ENCODE measurements at places on chromosomes 3 and 15. TPM values are rescaled to one million over a fixed set of nuclear protein-coding genes. Genes with fewer than 3 reads are reported as not detected.

- H3K36me3 ChIP-seq = no peaks in the 10 kb centered on the region
- DNase-seq = no peak
- H3K4me1 ChIP-seq = no peaks in the 10 kb centered on the region
- H3K4me3 ChIP-seq = no peak overlapping the region
- H3K27ac ChIP-seq = no peak overlapping the region
These were observed 63.0 kb upstream of the SIAH2 start for GRCh38 chr3:150825916-150826377.

GRCh38 chr3:36032180-36033047 is 347.9 kb upstream of the STAC start:
- no peak overlapping the region for H3K4me3 ChIP-seq
- H3K27me3 ChIP-seq = no peaks in the 10 kb centered on the region
- DNase-seq = no peak
- no peak overlapping the region for H3K27ac ChIP-seq
- no peaks in the 10 kb centered on the region for H3K36me3 ChIP-seq

Gene CCNDBP1
- total RNA-seq = 79.7 TPM

Gene ZNF620
- total RNA-seq = 6.9 TPM

- no peak overlapping the region for H3K4me3 ChIP-seq
- no peaks in the 10 kb centered on the region for H3K36me3 ChIP-seq
- no peak overlapping the region for H3K27ac ChIP-seq
- DNase-seq = no peak
These were observed 59.2 kb downstream of the EPHB1 start for GRCh38 chr3:134854254-134854653.

- H3K4me1 ChIP-seq = no peaks in the 10 kb centered on the region
- no peaks in the 10 kb centered on the region for H3K36me3 ChIP-seq
- no peak for DNase-seq
- H3K4me3 ChIP-seq = no peak overlapping the region
- no peaks in the 10 kb centered on the region for H3K27me3 ChIP-seq
- H3K27ac ChIP-seq = no peak overlapping the region
These were observed 76.8 kb upstream of the SOX14 start for GRCh38 chr3:137687181-137687879.

Gene CHRM5
- not detected for total RNA-seq

Gene TEX9
- 5.7 TPM for total RNA-seq

Gene STAC
- total RNA-seq = 0.68 TPM

DNA sequence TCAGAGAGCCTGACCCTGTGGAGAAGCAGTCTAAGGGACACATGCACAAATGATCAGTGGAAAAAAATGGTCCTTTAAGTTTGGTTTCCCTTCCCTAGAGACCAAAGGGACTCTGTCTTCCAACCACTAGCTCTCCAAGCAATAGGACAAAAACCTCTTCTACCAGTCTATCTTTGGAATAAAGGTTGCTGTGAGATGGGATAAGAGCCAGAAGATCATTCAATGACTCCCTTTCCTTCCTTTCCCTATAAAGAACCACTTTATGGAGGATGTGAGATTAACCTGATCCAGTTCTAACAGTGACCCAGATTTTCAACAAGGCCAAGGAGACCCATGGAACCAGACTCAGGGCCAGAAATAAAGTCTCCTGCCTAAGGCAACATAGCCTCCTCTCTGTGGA is 74.8 kb downstream of the DHX30 start:
- H3K36me3 ChIP-seq = peaks cover 49% of the 10 kb centered on the region
- no peaks in the 10 kb centered on the region for H3K27me3 ChIP-seq
- no peak for DNase-seq
- no peak overlapping the region for H3K27ac ChIP-seq
- no peak overlapping the region for H3K4me3 ChIP-seq
- H3K4me1 ChIP-seq = peaks cover 14% of the 10 kb centered on the region

GRCh38 chr3:176961916-176962315 is 235.4 kb downstream of the TBL1XR1 start:
- H3K4me3 ChIP-seq = no peak overlapping the region

Gene GCNT3
- total RNA-seq = 0.51 TPM

Gene PML
- total RNA-seq = 79.5 TPM

DNA sequence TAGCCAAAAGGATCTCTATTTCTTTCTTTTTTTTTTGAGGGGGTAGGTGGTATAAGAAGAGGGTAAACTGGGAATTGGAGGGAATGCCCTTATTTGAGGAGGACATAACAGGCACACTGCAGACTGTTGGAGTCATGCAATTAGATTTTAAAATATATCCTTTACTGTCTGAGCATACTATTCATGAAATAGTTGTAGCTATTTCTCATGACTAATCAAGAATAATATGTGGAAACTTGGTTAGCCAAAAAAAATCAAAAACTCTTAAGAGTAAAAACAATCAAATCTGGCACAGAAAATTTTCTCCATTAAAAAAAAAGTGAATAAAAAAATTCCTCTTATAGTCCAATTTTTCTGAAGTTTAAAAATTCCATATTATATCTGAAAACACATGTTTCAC is 174.9 kb downstream of the SCAPER start:
- DNase-seq = no peak
- H3K27me3 ChIP-seq = no peaks in the 10 kb centered on the region
- no peak overlapping the region for H3K4me3 ChIP-seq
- peaks cover 13% of the 10 kb centered on the region for H3K36me3 ChIP-seq
- H3K27ac ChIP-seq = no peak overlapping the region

DNA sequence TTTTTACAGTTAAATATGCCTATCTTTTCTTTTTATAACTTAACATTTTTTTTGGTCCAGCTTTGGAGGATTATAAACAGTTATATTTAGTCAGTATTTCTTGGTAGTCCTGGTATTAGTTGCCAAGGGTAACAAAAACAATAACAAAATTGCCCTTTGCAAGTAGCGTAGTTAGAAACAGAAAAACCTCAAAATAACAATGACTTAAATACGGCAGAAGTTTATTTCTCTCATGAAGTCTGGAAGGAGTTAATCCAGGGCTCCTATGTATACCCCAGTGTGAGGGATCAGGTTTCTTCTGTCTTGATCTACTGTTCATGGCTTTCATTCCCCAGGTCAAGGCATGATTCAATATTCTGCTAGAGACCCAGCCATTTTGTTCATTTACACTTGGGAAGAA is 14.1 kb upstream of the MYH15 start:
- no peak overlapping the region for H3K4me3 ChIP-seq
- peaks cover 7% of the 10 kb centered on the region for H3K4me1 ChIP-seq
- no peaks in the 10 kb centered on the region for H3K27me3 ChIP-seq
- H3K27ac ChIP-seq = no peak overlapping the region
- H3K36me3 ChIP-seq = no peaks in the 10 kb centered on the region

GRCh38 chr15:76161153-76162035 is 101.6 kb downstream of the TMEM266 start:
- peaks cover 15% of the 10 kb centered on the region for H3K4me1 ChIP-seq
- H3K4me3 ChIP-seq = no peak overlapping the region
- H3K27me3 ChIP-seq = no peaks in the 10 kb centered on the region
- H3K36me3 ChIP-seq = no peaks in the 10 kb centered on the region
- no peak overlapping the region for H3K27ac ChIP-seq
- no peak for DNase-seq

DNA sequence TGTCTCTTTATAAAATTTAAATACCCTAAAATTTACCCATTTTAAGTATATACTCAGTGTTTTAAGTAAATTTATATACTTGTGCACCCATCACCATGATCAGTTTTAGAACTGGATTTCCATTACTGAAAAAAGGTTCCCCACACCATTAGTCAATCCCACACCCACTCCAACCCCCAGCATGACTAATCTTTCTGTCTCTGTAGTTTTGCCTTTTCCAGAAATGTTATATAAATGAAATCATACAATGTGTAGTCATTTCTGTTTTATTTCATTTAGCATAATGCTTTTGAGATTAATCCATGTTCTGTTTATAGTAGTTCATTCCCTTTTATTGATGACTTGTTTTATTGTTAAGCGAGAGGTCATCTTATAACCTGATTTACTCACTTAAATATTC is 66.1 kb upstream of the LIMD1 start:
- no peaks in the 10 kb centered on the region for H3K27me3 ChIP-seq
- H3K36me3 ChIP-seq = peaks cover 21% of the 10 kb centered on the region
- H3K27ac ChIP-seq = no peak overlapping the region
- no peak for DNase-seq
- no peaks in the 10 kb centered on the region for H3K4me1 ChIP-seq

DNA sequence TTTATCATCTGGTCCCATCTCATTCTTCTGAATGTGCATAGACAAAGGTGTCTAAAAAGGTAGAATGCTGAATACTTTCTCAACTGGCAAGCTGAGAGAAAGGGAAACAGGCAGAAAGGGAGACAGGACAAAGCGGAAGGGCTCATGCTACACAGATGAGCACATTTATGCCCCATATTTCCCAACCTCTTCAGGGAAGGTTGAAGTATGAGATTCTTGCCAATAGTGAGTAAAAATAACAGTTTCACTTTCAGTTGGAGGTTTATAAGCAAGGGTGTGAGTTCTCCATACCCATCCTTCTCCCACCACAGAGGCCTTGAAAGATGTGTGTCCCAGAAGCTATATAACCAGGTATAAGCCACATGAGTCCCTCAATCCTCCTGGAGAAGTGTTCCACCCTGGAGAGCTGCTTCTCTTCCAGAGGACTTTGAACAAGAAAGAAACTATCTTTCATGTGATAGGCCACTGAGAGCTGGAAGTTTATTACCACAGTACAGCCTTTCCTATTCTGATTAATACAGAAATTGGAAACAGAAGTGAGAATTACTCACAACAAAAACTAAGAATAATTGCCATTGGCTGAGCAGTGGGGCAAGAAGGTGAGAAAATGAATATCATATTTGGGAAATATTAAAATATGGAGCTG is 709.4 kb upstream of the NR2F2 start:
- H3K4me3 ChIP-seq = no peak overlapping the region
- no peak for DNase-seq
- no peak overlapping the region for H3K27ac ChIP-seq
- H3K4me1 ChIP-seq = no peaks in the 10 kb centered on the region

Gene CMTM8
- 2.2 TPM for total RNA-seq

DNA sequence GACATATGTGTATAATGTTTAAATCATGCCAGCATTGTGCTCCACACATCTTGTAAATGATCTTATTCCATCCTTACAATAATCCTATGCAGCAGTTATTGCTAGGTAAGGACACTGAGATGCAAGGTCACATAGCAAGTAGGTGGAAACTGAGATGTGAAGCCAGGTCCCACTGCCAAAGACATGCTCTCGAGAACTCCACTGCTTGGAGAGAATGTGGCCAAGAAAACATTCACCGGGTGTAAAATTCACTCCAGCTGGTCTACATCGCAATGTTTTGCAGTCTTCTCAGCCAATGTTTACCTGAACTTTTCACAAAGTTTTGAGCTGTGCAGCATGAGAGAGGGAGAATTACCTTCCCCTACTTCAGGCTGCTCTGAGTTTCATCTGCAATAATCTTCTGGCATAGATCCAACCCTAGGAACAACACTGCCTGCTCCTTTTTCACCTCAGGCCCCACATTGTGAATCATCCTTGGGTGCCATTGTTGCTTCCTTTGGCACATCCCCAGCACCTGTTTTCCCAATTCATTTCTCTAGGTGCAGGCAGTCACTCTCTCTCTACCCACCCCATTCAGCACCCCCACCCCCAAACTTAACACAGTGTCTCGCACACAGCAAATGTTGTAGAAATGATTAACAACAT is 53.5 kb upstream of the PRTG start:
- DNase-seq = no peak
- H3K27ac ChIP-seq = no peak overlapping the region
- no peaks in the 10 kb centered on the region for H3K4me1 ChIP-seq
- no peaks in the 10 kb centered on the region for H3K27me3 ChIP-seq
- no peaks in the 10 kb centered on the region for H3K36me3 ChIP-seq
- no peak overlapping the region for H3K4me3 ChIP-seq

Gene TYRO3
- total RNA-seq = 36.2 TPM

- H3K27me3 ChIP-seq = peaks cover 61% of the 10 kb centered on the region
- no peak for DNase-seq
- no peak overlapping the region for H3K27ac ChIP-seq
- no peaks in the 10 kb centered on the region for H3K36me3 ChIP-seq
- no peak overlapping the region for H3K4me3 ChIP-seq
These were observed 193.3 kb upstream of the SLCO3A1 start for GRCh38 chr15:91660174-91660649.

- no peaks in the 10 kb centered on the region for H3K4me1 ChIP-seq
- no peaks in the 10 kb centered on the region for H3K27me3 ChIP-seq
- H3K36me3 ChIP-seq = no peaks in the 10 kb centered on the region
- DNase-seq = no peak
- H3K4me3 ChIP-seq = no peak overlapping the region
These were observed 13.9 kb downstream of the HDGFL3 start for GRCh38 chr15:83193721-83194120.

- no peaks in the 10 kb centered on the region for H3K27me3 ChIP-seq
- no peaks in the 10 kb centered on the region for H3K4me1 ChIP-seq
- H3K36me3 ChIP-seq = no peaks in the 10 kb centered on the region
- no peak for DNase-seq
- no peak overlapping the region for H3K27ac ChIP-seq
These were observed 616.6 kb downstream of the MAGI1 start for GRCh38 chr3:65422154-65422553.

Gene TJP1
- 47.1 TPM for total RNA-seq

Gene IL5RA
- 3.0 TPM for total RNA-seq

GRCh38 chr3:175384569-175384968 is 525.4 kb downstream of the NAALADL2 start:
- H3K27me3 ChIP-seq = no peaks in the 10 kb centered on the region
- H3K4me1 ChIP-seq = no peaks in the 10 kb centered on the region
- DNase-seq = no peak
- H3K4me3 ChIP-seq = no peak overlapping the region
- H3K36me3 ChIP-seq = no peaks in the 10 kb centered on the region
- H3K27ac ChIP-seq = no peak overlapping the region
